Calu3 (cell line): ENCODE measurements at places on chromosomes 13 and 19. TPM values are rescaled to one million over a fixed set of nuclear protein-coding genes. Genes with fewer than 3 reads are reported as not detected.

FOXA3 gene
- total RNA-seq, result 12.1 and 19.9 TPM in 2 replicates

PTGER1 gene
- 1.2 and 1.3 TPM in 2 replicates for total RNA-seq

SYNE4 gene
- total RNA-seq, result 19.7 and 23.5 TPM in 2 replicates

ZNF610 gene
- not detected in 2 replicates for total RNA-seq

NFIC gene
- total RNA-seq, result 56.3 and 60.5 TPM in 2 replicates

SLC1A6 gene
- total RNA-seq, result not detected in 2 replicates

CGB1 gene
- total RNA-seq, result not detected in 2 replicates

ACER1 gene
- total RNA-seq, result not detected in 2 replicates

MLNR gene
- 0.28 and 0.71 TPM in 2 replicates for total RNA-seq

SOX1 gene
- total RNA-seq, result not detected in 2 replicates

PLK5 gene
- total RNA-seq, result not detected in 2 replicates

PNMA8C gene
- not detected in 2 replicates for total RNA-seq

DNA sequence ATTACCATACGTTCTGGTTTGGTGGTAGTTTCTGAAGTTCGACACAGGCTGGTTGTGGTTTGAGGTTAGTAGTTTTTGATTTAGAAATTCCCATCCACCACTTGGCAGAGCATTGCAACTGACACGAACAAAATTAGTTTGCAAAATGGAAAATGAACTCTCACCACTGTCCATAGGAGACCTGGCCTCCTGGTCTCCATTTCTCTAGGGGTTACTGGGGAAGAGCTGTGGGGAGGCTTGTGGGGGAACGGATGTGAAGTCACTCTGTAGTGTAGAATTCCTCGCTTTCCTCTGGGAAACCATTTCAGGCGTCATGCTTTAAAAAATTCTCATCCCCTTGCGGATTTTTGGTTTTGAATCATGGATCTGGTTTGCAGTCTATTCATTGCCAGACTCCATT is 321.5 kb upstream of the MAB21L1 start:
- H3K27me3 ChIP-seq, result no peaks in the 10 kb centered on the region
- H3K4me3 ChIP-seq, result no peak overlapping the region
- H3K27ac ChIP-seq, result no peak overlapping the region
- DNase-seq, result no peak

DNA sequence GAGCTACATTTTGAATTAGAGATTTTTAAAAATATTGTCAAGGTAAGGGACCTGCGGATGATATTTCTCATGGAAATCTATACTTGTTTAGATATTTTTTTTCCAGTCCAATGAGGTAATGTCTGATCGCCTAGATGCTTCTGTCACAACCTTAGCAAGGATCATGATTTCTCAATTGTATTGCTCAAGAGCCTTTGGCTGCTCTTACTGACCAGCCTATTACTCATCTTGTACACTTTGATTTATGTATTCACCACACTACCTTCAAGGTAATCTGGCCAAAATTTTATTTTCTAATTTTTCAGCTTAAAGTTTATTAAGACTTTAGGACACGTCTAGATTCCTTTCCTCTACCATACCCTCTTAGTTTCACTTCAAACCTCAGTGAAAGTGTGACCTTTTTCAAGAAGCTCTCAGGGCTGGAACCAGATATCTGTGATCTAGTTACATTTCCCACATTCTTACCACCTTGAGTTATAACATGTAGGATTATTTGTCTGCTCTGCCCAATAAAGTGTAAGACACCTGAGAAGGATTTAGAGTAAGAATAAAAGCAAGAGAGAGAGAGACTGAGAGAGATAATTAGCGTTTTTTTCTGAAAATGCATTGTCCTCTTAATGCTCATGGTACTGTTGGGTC is 197.1 kb downstream of the ITGBL1 start:
- H3K36me3 ChIP-seq, result no peaks in the 10 kb centered on the region
- no peaks in the 10 kb centered on the region for H3K27me3 ChIP-seq
- no peaks in the 10 kb centered on the region for H3K4me1 ChIP-seq
- H3K4me3 ChIP-seq, result no peak overlapping the region

- no peaks in the 10 kb centered on the region for H3K36me3 ChIP-seq
- H3K27me3 ChIP-seq, result no peaks in the 10 kb centered on the region
- H3K27ac ChIP-seq, result no peak overlapping the region
- peaks cover 9% of the 10 kb centered on the region for H3K4me1 ChIP-seq
These were observed 53.4 kb downstream of the FLT3 start for GRCh38 chr13:28046981-28047380.

- DNase-seq, result no peak
- no peaks in the 10 kb centered on the region for H3K27me3 ChIP-seq
- no peak overlapping the region for H3K27ac ChIP-seq
- H3K36me3 ChIP-seq, result peaks cover 5% of the 10 kb centered on the region
These were observed 5.8 kb upstream of the FLT3LG start for GRCh38 chr19:49468199-49468598.

DNA sequence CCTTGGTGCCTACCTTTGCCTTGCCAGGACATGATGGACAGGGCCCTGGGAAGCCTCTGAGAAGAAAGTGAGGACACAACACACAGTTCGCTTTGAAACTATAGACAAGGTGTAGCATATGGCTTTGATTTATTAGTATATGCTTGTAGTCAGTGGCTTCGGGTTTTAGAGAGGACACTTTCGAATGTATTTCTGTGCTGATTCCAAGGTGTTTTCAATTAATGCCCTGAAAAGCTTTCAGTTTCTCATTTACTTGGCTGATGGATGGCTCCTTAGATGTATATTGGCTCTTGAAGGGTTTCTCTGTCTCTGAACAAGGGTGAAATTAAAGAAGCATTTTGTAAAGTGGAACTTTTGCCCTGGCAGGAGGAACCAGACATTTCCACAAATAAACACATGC is 106.9 kb downstream of the POSTN start:
- H3K4me3 ChIP-seq, result no peak overlapping the region
- H3K4me1 ChIP-seq, result no peaks in the 10 kb centered on the region
- no peak for DNase-seq
- H3K36me3 ChIP-seq, result no peaks in the 10 kb centered on the region
- H3K27me3 ChIP-seq, result no peaks in the 10 kb centered on the region
- no peak overlapping the region for H3K27ac ChIP-seq

GRCh38 chr19:52535771-52536447 is 8.4 kb downstream of the ZNF808 start:
- no peaks in the 10 kb centered on the region for H3K4me1 ChIP-seq
- H3K27me3 ChIP-seq, result no peaks in the 10 kb centered on the region
- no peak overlapping the region for H3K27ac ChIP-seq
- DNase-seq, result no peak

DNA sequence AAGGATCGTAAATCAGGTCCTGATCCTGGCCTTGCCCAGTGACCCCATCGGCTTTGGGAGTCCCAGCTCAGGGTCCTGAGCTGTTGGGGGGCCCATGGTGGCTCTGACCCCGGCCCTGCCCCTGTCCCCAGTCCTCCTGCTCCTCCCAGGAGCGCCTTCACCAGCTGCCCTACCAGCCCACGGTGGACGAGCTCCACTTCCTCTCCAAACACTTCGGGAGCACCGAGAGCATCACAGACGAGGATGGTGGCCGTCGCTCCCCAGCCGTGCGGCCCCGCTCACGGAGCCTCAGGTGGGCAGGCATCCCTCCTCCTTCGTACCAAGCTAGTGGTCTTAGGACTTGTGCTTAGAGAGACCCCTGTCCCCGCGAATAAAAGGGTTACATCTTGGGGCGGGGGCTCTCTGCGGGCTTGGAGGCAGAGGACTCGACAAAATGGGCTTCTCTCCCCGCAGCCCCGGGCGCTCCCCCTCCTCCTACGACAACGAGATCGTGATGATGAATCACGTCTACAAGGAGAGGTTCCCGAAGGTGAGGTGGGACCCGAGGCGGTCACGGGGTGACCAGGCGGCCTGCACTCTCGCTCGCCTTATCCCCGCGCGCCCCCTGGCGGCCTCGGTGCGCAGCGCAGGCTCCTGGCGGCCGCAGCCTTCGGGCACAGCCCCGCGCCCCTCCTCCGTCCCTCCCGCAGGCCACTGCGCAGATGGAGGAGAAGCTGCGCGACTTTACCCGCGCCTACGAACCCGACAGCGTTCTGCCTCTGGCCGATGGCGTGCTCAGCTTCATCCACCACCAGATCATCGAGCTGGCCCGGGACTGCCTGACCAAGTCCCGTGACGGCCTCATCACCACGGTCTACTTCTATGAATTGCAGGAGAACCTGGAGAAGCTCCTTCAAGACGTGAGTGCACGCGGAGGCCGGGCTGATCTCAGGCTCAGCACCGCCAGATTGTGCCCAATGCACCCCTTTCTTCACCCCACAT is 9.1 kb downstream of the MAST1 start:
- H3K27me3 ChIP-seq, result peaks cover 2% of the 10 kb centered on the region
- H3K27ac ChIP-seq, result no peak overlapping the region
- H3K4me1 ChIP-seq, result no peaks in the 10 kb centered on the region
- DNase-seq, result peak; percentile 94
- H3K4me3 ChIP-seq, result peak overlapping the region; percentile 60

GRCh38 chr13:23983671-23984070 is 86.4 kb upstream of the C1QTNF9B start:
- DNase-seq, result no peak
- no peak overlapping the region for H3K27ac ChIP-seq
- no peak overlapping the region for H3K4me3 ChIP-seq
- H3K4me1 ChIP-seq, result peaks cover 19% of the 10 kb centered on the region
- peaks cover 28% of the 10 kb centered on the region for H3K27me3 ChIP-seq

GRCh38 chr19:12801466-12802266 is at the start of the genes PRDX2 and THSD8:
PRDX2 (minus strand) TSS chr19:12801800; CDS start chr19:12801261, 539 bp downstream.
THSD8 (plus strand) TSS chr19:12802069; CDS start chr19:12802072, 3 bp downstream.
- peaks cover 47% of the 10 kb centered on the region for H3K36me3 ChIP-seq
- H3K27me3 ChIP-seq, result no peaks in the 10 kb centered on the region
- peak within 1 kb of the TSS; percentile 52 for H3K27ac ChIP-seq
- peak; percentile 71 for DNase-seq
- peaks cover 15% of the 10 kb centered on the region for H3K4me1 ChIP-seq

DNA sequence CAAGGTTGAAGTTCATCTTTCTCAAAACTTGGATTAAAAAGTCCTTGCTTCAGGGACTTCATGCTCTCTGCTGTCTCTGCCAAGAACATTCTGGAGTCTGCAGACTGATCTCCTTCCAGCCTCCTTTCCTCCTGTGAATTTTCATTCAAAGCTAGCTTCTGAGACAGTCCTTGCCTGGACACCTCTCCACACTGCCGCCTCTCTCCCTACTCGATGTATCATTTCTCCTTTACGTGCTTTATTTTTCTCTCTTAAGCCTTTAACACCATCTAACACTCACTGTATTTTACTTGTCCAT is 238.8 kb downstream of the COL4A1 start:
- H3K4me3 ChIP-seq, result no peak overlapping the region
- no peaks in the 10 kb centered on the region for H3K36me3 ChIP-seq
- H3K4me1 ChIP-seq, result no peaks in the 10 kb centered on the region
- H3K27ac ChIP-seq, result no peak overlapping the region

- H3K4me1 ChIP-seq, result no peaks in the 10 kb centered on the region
- no peaks in the 10 kb centered on the region for H3K27me3 ChIP-seq
- H3K36me3 ChIP-seq, result peaks cover 42% of the 10 kb centered on the region
These were observed 20.8 kb downstream of the ANKRD10 start for GRCh38 chr13:110894086-110894485.

- H3K36me3 ChIP-seq, result no peaks in the 10 kb centered on the region
- no peaks in the 10 kb centered on the region for H3K4me1 ChIP-seq
- H3K4me3 ChIP-seq, result no peak overlapping the region
- H3K27me3 ChIP-seq, result no peaks in the 10 kb centered on the region
- H3K27ac ChIP-seq, result no peak overlapping the region
- no peak for DNase-seq
These were observed 406.2 kb downstream of the LIG4 start for GRCh38 chr13:107809125-107809524.

DNA sequence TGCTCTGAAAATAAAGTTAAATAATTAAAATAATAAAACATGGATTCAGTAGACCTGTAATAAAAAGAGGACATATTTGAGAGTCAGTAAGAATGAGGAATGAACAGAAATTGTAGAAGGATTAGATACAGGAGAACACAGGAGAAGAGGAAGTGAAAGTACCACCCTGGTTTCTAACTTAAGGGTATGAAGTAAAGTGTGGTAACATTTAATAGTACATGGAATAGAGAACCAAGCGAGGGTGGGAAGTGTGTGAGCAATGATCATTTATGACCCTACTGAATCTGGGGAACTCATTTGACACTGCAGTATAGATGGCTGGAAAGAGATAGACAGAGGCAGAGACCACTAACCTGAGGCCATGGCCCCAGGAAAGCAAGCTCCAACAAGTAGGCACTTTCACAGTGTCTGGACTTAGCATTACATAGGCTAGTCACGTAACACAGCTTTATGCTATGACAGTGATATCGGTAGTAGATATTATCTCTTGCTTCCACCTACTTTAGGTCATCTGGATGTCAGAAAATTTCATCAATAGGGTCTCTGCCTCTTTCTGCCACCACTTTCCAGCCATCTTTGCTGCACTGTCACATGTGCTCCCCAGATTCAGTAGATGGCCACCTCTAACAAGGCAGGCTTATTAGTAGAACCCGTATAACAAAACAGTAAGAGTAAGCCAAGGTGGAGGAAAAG is 633.9 kb upstream of the MIR17HG start:
- H3K4me3 ChIP-seq, result no peak overlapping the region
- no peaks in the 10 kb centered on the region for H3K27me3 ChIP-seq
- DNase-seq, result no peak
- H3K4me1 ChIP-seq, result peaks cover 8% of the 10 kb centered on the region
- H3K36me3 ChIP-seq, result no peaks in the 10 kb centered on the region
- no peak overlapping the region for H3K27ac ChIP-seq

DNA sequence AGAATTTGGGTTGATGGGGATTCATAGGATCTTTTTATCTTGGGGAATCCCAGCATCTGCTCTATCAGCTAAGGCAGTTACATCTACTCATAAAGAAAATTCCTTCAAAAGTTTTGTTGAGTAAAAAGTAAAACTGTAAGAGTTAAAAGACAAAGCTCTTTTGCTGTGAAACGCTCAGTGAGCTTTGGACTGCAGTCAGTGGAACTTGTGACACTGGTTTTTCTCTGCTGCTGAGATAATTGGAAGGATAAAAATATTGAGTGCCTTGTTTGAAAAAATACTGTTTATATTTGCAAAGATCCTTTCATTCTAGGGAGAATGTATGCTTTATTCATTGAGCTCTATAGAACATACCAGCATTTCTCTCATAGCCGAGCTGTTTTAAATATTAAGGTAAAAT is 5.3 kb downstream of the NAXD start:
- H3K36me3 ChIP-seq, result peaks cover 10% of the 10 kb centered on the region
- DNase-seq, result no peak
- no peaks in the 10 kb centered on the region for H3K27me3 ChIP-seq
- no peaks in the 10 kb centered on the region for H3K4me1 ChIP-seq
- no peak overlapping the region for H3K4me3 ChIP-seq

DNA sequence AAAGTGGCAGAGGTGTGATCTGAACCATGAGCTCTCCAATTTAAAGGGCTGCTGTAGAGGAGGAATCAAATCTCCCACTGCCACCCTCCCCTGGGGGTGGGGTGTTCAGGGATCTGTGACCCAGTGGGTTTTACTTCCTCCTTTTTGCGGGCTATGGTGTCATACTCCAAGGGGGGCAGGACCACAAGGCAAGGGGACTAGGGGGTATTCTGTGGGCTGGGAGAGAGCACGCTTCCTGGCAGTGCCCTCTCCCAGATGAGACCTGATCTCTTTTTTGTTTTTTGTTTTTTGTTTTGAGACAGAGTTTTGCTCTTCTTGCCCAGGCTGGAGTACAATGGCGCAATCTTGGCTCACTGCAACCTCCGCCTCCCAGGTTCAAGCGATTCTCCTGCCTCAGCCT is 10.3 kb downstream of the PLD3 start:
- no peak for DNase-seq
- H3K4me3 ChIP-seq, result no peak overlapping the region
- peaks cover 25% of the 10 kb centered on the region for H3K36me3 ChIP-seq
- no peaks in the 10 kb centered on the region for H3K4me1 ChIP-seq

- H3K4me3 ChIP-seq, result no peak overlapping the region
- no peaks in the 10 kb centered on the region for H3K36me3 ChIP-seq
- H3K27me3 ChIP-seq, result no peaks in the 10 kb centered on the region
These were observed 159.9 kb downstream of the SUCLA2 start for GRCh38 chr13:47841151-47841550.
